ENCODE measurements at places on chromosomes 4 and X. TPM values are rescaled to one million over a fixed set of nuclear protein-coding genes. Genes with fewer than 3 reads are reported as not detected.

DNA sequence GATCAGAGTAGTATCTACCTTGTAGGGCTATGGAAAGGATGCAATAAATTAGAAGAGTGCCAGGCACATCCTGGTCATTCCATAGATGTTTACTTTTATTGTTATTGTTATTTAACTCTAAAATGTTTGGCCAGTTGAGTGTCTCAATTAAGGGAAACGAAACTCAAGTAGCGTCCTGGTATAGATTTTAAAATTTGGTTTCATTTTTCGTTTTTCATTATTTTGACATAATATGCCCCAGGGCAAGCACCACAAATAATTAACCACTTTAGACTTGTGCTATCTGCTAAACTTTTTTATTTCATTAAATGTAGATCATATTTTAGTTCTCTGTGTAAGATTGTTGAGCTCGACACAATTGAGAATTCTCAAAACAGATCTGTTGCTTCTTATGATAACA lies 179.7 kb upstream of the PRPS2 start:
- no peak for DNase-seq

Gene NALF2
- 0.82 TPM for polyA plus RNA-seq

Gene FGA
- 0.67 TPM for polyA plus RNA-seq

DNA sequence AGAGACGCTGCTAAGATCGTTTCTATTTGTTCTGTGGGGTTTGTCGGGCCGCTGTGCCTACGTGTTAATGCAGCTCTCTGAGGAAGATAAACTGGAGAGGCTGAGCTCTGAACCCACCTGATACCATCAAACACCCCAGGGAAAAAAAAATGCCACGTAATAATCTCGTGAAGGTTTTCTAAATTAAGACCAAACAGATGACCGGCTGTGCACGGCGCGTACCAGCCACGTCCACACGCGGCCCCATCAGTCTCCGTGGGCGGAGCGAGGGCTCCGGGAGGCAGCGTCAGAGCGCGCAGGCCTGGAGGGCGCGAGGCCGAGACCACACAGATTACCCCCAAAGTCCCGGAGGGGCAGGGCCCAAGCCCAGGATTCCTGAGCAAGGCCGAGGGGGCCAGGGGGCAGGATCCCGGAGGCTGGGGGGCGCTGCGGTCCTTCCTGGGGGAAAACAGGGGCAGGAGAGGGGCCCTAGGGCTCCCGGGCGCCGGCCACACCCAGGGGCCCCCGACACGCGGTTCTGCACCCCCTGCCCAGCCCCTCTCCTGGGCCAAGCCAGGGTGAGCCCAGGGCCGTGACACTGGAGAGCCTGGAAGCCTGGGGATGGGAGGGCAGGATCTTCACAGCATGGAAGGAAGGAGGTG lies 91.9 kb downstream of the FAM53A start:
- DNase-seq = no peak

DNA sequence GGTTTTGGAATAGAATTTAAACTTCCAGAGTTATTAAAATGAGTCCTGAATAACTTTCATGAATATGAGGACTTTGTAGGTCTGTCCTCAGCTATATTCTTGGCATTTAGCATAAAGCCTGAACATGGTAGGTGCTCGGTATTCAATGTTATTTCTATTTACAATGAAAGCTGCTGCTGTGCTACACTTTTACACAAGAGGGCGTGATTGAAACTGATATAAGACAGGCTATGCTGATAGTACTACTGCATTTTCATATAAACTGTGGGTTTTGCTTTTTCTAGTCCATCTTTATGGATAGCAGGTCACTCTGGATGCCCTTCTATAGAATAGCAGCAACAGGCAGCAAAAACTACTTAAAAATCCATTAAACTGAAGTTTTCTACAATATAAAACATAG lies 12.3 kb upstream of the GNPDA2 start:
- no peak for DNase-seq

Gene SUPT20HL2
- 0.05 TPM for polyA plus RNA-seq

Gene FAM9B
- polyA plus RNA-seq = 0.14 TPM
